Activated T-cell treated with anti-CD3 and anti-CD28 coated beads, Interleukin-2, amount 50 U/mL, for 24 hours (primary cell): ENCODE measurements at places on chromosomes 11 and 22.

- DNase-seq = no peak
- no peak overlapping the region for H3K27ac ChIP-seq
- peaks cover 53% of the 10 kb centered on the region for H3K36me3 ChIP-seq
- no peak overlapping the region for H3K4me3 ChIP-seq
These were observed 21.5 kb upstream of the TXNRD2 start for GRCh38 chr22:19962909-19963806.

DNA sequence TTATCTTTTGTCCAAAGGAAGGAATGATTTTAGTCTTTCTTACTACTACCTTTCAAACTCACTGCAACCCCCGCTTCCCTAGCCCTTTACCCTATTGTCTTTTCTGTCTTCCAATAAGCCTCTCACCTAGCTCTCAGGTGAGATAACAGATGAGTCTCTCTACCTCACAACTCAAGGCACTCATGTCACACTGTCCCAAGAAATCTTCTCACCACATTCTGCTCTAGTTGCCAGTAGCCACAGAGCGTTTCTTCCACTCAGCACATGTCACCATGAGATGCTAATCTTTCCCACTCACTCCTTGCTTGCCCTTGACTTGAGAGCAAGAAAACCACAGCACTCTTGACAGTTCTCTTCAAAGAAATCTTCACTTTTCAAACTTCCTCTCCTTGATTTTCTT lies 32.7 kb upstream of the TMEM41B start:
- H3K27me3 ChIP-seq = peaks cover 4% of the 10 kb centered on the region
- H3K36me3 ChIP-seq = no peaks in the 10 kb centered on the region
- H3K27ac ChIP-seq = no peak overlapping the region
- no peak overlapping the region for H3K4me3 ChIP-seq

GRCh38 chr11:10930224-10930971 lies 72.5 kb upstream of the ZBED5 start:
- peak overlapping the region; percentile 45 for H3K27ac ChIP-seq
- H3K4me3 ChIP-seq = peak overlapping the region; percentile 71
- H3K27me3 ChIP-seq = peaks cover 48% of the 10 kb centered on the region
- peaks cover 19% of the 10 kb centered on the region for H3K4me1 ChIP-seq
- no peak for DNase-seq

DNA sequence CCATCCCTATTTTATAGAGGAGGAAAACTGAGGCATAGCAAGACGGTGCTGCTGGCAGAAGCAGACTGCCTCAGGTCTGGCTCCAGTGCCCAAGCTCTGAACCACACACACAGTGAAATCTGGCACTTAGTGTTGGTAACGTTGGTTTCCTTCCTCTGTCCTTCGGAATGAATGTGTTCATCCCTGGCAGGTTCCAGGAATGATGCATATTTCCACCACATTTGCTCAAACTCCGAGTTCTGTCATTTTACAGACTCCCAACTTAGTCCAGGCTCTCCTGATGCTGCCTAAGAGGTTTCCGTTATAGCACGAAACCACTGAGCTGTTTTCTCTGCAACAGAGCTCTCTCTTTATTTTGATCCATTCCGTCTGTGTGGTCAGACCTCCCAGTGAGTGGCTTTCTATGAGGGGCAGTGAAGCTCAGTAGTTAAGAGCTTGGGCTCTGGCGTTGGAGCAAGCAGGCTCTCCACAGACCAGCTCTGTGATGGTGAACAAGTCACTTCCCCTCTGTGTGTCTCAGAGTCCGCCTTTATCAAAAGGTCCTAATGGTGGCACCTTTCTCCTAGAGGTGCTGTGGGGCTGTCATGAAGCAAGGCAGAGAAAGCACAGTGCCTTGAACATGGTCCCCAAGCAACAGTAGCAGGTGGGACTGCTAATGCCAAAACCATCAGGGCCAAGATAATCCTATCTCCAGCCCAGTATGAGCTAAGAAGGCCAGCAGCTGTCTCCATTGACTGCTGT lies 200.3 kb downstream of the MYO18B start:
- DNase-seq = no peak
- H3K4me1 ChIP-seq = no peaks in the 10 kb centered on the region
- no peak overlapping the region for H3K4me3 ChIP-seq
- H3K36me3 ChIP-seq = no peaks in the 10 kb centered on the region

DNA sequence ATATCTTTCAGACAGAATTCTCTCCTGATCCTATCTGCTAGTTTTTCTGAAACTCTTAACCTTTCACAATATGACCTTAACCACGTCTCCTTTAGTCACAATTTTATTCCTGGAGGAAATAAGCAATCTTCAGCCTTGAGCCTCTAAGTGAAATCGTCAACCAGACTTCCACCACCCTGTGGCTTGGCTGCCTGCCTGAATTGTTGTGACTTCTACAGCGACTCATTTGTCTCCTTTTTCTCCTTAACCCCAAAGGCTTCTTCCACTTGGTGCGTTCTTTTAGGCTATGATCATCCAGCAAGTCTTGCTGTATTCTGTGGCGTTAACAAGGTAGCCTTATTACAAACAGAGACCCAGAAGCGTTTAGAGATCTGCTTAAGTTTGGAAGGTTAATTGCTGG lies 535.1 kb upstream of the ARHGAP42 start:
- H3K4me1 ChIP-seq = no peaks in the 10 kb centered on the region
- no peak overlapping the region for H3K27ac ChIP-seq
- no peaks in the 10 kb centered on the region for H3K36me3 ChIP-seq
- no peak overlapping the region for H3K4me3 ChIP-seq
- no peak for DNase-seq
